GM20000 (cell line): ENCODE measurements at places on chromosomes 3 and 15.

DNA sequence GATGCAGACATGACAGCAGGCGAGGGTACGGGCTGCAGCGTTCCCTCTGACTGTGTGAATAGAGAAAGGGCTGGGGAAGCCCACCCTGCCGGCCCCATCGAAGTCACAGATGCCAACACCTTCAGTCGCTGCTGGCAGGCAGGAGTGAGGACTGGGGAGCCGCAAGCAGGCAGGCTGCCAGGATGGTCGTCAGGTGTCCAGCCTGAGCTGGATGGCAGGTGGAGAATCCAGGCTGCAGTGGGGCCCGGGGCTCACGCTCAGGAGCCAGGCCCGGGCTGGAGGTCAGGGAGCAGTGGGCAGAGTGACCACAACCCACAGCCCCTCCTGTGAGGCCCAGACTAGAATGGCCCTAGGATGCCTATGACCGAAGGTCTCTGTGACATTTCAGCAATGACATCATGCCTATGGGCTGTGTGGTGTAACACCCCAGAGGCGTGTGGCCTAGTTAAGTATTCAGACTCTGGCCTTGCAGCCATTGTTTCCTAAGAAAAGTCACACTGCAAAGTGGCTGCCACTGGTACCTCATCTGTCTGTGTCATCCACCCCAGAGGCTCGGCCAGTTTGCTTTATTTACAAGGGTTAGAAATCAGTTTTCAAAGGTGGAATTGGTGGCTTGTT lies 15.7 kb downstream of the PRR23E start:
- no peak for DNase-seq

- no peak for DNase-seq
Measured at GRCh38 chr3:32603064-32603463, 32.4 kb upstream of the DYNC1LI1 start.

DNA sequence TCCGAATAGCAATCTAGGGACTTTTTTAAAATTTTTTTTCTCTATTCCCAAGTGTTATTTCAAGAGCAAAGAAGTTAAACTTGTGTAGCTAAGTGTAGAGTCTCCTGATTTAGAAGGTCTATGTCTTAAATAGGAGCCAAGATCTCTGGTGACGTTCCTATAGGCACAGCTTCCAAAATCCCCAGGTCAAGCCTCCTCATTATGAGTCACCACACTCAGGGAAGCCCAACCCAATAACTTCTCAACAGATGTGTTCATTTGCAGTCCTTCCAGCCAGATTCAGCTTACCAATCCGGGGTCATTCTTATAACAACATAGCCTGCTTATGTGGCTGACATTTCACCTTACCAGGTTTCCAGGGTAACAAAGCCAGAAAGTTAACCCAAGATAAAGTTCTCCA lies 270.3 kb downstream of the IL5RA start:
- DNase-seq = no peak

GRCh38 chr3:178457511-178457910 lies 78.7 kb upstream of the KCNMB2 start:
- DNase-seq = no peak

DNA sequence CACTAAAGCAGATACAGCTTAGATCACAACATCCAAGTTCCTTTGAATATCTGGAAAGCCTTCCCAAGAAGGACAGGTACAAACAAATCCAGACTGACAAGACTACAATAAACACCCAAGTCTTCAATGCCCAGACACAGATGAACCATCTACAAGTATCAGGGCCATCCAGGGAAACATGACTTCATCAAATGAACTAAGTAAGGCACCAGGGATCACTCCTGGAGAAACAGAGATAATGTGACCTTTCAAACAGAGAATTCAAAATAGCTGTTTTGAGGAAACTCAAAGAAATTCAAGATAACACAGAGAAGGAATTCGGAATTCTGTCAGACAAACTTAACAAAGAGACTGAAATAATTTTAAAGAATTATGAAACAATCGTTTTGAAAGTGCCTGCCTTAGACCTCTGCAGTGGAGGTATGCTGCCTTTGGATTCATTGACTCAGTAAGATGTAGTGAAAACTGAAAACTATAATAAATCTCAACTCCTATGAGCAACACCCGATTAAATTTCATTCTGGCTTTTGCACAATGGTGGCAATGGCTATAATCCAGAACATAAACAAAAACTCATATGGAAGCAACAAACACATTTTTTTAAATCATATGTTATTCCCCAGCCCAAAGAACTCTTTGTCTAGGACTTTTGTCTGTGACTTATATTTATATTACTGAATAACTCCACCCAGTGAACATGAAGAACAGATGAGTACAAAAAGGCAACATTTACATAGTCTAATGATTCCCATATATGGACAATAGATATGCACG lies 12.6 kb upstream of the COL8A1 start:
- DNase-seq = no peak

DNA sequence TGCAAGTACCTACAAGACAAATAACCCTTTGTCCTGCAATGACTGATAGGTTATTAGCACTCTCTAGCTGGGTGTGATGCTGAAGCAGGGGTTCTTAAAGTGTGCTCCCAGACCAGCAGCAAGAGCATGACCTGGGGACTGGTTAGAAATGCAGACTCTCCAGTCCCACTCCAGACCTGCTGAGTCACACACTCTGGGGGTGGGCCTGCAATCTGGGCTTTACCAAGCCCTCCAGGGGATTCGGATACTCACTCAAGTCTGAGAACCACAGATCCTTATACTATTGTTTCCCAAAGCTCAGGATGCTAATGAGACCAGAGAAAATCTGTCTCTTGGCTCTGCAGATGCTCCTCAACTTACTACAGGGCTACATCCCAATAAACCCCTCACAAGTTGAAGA lies 142.1 kb upstream of the RAD18 start:
- DNase-seq = no peak

GRCh38 chr3:27677565-27677964 lies 44.6 kb downstream of the EOMES start:
- no peak for DNase-seq

DNA sequence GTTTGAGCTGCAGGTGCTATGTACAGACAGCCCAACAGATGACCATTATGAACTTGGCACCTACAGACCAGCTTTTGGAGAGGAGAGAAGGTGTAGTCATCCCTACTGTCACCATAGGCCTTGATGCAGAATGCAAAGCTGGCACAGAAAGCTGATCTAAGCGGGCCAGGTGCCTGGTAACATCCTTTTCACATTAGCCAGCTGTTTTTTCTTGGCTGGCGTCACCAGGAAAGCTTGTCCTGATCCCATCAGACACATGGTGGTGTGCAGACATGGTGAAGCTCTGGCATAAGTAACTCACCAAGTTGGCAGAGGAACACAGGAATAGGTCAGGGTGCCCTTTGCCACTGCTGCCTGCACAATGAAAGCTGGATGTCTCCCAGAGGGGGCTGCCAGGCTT lies 97.2 kb upstream of the MB21D2 start:
- no peak for DNase-seq

DNA sequence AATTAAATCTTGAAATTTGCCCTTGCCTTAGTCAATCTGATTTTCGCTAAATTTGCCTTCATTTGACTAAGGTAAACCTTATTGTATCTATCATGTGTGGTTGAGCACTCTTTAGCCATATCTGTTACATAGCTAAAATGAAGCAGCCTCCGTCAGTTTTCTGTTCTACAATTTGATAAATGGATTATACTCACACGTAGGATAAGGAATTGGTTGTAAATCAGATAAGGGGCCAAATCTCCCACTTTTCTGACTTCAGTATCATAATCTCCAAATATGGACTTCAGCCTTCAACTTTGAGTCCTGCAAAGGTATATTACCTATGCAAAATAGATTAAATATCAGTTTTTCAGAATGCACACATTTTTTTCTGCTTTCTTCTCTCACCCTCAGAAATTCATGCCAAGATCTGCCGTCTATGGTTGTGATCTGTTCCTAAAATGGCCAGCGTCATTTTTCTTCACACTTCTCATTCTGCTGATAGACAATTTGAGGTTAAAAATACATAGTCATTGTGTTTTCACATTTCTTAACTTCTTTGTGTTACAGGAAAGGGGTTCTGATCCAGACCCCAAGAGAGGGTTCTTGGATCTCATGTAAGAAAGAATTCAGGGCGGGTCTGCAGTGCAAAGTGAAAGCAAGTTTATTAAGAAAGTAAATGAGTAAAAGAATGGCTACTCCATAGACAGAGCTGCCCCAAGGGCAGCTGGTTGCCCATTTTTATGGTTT lies 36.9 kb downstream of the RAB8B start:
- DNase-seq = no peak

- DNase-seq = no peak
Measured at GRCh38 chr3:114646526-114646925, 352.7 kb downstream of the TIGIT start.
